ENCODE measurements at places on chromosomes 13 and 19.
A peak's percentile ranks its signal among the peaks of the same experiment; 100 is the strongest.

DNA sequence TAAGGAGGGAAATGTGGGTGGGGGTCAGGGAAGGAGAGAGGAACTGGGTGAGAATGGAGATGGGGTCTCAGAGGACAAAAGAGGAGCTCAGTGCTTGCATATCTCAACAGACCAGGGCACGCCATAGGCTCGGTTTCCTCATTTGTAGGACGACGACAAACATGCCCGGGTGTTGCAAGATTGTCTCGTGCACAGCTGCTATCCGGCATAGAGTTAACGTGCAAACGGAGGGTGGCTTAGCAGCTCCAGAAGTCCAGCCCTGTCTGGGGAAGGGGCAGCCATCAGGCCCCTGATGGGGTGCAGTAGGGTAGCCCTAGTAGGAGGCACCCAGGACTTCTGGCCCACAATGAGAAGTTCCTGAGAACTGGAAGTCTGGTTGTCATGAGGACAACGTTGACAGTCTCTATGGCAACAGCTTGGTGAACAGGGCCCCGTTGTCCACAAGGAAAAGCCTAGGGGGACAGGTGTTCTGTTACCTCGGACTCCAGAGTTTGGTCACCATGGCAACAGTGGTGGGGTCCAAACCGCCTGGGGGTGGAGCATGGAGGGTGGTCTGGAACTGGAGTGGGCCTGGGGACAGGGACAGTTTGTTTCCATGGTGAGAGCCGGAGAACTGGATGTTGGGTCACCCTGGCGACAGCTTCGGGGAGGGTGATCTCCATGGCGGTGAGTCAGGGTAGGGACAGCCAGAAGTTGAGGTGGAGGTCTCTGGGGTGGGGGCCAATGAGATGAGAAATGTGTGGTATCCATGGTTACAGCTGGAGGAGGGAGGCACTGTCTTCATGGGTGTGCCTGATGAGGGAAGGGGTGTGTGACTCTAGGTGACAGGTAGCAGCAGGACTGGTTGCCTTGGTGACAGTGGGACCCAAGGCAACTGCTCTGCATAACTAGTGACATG lies 16.8 kb downstream of the TM6SF2 start:
- DNase-seq: no peak

DNA sequence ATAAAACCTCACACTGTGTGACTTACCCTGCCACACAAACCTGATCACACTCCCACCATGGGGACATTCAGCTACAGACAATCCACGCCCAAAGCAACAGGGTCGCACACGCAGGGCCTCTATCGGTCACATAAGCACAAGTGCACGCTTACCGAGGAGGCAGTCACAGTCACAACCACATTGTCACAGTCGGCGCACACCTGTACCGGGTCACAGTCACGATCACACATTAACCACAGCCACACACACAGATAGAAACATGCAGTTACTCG lies 579 bp downstream of the ZNF566 start:
- peak; percentile 2 for DNase-seq

DNA sequence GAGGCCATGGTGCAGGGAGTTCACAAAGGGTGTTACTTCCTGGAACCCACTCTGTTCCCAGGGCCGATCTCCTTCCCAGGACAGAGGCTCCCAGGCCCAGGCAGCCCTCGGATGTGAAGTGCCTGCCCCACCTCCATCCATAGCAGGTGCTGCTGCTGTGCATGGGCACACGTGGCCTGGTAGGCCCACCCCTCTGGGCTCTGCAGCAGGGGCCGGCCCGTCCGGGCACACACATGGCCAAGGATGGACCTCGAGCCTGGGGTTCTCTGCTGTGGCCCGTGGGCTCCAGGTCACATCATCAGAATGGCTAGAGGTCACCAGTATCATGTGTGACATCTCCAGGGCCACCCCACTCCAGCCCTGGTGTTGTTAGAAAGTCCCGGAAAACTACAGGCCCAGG lies 71.8 kb downstream of the GADD45B start:
- DNase-seq: no peak

DNA sequence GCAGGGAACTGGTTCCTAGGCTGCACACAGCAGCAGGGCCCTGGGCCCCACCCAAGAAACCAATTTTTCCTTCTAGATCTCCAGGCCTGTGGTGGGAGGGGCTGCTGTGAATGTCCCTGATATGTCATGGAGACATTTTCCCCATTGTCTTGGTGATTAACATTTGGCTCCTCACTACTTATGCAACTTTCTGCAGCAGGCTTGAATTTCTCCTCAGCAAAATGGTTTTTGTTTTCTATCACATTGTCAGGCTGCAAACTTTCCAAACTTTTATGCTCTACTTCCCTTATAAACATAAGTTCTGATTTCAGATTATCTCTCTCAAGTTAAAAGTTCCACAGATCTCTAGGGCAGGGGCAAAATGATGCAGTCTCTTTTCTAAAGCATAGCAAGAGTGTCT lies 310.2 kb upstream of the PCDH20 start:
- DNase-seq: no peak

DNA sequence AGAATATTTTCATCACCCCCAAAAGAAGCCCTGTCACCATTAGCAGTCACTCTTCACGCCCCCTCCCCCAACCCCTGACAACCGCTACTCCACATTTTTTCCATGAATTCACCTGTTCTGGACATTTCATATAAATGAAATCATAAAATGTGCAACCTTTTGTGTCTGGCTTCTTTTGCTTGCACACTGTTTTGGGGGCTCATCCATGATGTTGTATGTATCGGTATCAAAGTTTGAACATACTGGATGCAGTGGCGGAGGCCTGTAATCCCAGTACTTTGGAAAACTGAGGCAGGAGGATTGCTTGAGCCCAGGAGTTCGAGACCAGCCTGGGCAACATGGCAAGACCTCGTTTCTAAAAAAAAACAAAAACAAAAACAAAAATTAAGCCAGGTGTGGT lies 7.2 kb downstream of the GADD45B start:
- no peak for DNase-seq

DNA sequence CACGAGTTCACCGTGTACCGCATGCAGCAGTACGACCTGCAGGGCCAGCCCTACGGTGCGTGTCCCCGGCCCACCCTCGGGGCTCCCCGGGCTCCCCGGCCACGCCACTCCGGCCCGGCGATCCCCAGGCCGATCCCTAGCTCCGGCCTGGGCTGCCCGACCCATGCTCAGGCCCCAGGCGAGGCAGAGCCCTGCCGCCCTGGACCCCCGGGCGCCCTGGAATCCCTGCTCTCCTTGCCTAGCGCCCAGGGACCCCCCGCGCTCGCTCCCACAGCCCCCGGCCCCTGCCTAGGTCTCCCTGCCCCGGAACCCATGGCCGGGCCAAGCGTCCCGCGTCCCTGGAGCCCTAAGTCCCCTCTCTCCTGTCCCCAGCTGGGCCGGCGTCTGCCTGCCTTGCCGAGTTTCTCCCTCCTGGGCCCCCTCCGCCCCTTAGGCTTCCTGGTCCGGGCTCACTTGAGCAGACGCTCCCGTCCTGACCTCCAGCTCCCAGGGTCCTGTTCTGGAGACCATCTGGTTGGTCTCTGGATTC lies 494 bp downstream of the NCLN start:
- no peak for DNase-seq

DNA sequence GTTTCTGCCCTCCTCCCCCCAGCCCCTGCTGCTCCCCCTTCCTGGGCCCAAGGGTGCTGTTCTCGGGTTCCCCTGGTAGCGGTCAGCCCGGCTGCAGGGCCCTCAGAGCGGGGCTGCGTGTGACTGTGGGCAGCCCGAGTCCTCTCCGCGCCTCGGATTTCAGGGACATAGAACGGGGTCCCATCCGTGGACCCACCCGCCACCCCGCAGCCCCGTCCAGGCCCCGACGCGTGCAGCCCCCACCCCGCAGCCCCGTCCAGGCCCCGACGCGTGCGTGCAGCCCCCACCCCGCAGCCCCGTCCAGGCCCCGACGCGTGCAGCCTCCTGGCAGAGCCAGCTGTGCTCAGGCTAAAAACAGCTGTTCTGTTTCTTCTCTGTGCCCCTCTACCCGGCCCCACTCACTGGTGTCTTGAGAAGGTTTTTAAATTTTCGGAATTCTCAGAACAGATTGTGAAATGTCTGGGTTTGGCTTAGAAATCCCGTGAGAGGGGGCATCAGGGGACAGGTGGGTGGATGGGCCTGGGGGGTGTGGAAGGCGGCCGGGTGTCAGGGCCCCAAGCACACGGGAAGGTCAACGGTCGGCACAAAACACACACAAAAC lies 5.5 kb upstream of the PRTN3 start:
- no peak for DNase-seq
